ENCODE measurements at places on chromosomes 2 and 18.

DNA sequence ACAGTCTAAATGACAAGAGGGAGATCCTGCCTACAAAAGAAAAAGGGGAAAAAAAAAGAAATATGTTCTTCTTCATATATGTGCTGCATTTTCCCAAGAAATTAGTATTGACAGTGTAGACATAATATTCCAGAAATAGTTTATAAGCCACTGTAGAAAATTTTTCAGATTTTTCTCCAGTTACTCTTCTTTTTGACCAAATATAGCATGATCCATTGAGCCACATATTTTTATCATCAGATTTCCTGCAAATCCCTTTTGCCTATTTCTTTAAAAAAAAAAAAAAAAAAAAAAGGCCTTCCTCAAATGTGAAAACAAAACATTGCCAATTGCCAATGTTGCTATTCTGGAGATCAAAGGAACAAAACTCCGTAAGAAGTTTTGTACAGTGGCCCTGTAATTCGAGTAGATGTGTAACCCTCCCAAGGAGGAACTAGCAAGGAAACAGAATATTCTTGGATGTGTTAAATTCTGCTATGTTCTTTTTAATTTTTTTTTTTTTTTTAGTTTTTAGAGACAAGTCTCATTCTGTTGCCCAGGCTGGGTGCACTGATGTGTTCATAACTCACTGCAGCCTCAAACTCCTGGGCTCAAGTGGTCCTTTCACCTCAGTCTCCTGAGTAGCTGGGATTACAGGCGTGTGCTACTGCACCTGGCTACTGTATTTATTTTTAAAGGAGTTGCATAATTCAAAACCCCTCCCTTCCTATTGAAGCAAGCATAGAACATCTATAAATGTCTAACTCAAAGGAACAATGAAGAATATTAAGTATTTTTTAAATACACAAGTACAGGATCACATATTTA lies 12.5 kb upstream of the CABYR start:
- DNase-seq: no peak

- DNase-seq: no peak
Observed at GRCh38 chr2:16640001-16640700, 25.5 kb downstream of the CYRIA start.

DNA sequence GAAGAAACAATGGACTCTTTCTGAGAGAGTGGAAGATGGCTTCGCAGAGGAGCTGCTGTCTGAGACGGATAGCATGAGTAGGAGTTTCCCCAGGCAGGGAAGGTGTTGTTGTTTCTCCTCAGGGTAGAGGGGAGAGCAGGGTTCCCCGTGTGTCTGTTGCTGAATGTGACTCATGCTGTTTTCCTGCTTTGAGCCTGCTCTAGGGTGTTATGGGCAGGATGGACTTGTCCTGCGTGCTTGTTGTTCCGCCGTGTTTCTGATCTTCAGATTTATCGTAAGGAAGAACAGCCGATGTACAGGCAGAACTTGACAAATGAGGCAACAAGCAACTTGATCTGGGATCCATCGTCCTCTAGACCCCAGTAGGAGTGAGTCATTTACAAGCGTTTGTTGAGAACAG lies 19.7 kb upstream of the MYCN start:
- no peak for DNase-seq

- no peak for DNase-seq
Observed at GRCh38 chr2:32678825-32679224, 51.0 kb downstream of the TTC27 start.

- DNase-seq: no peak
Observed at GRCh38 chr18:79510731-79511241, 115.1 kb downstream of the NFATC1 start.

GRCh38 chr18:3911413-3911812 lies 461.4 kb downstream of the TGIF1 start:
- DNase-seq: no peak

GRCh38 chr18:57141208-57142129 lies 5.4 kb upstream of the BOD1L2 start:
- DNase-seq: no peak

GRCh38 chr2:173407646-173408045 lies 53.0 kb downstream of the CDCA7 start:
- DNase-seq: no peak

DNA sequence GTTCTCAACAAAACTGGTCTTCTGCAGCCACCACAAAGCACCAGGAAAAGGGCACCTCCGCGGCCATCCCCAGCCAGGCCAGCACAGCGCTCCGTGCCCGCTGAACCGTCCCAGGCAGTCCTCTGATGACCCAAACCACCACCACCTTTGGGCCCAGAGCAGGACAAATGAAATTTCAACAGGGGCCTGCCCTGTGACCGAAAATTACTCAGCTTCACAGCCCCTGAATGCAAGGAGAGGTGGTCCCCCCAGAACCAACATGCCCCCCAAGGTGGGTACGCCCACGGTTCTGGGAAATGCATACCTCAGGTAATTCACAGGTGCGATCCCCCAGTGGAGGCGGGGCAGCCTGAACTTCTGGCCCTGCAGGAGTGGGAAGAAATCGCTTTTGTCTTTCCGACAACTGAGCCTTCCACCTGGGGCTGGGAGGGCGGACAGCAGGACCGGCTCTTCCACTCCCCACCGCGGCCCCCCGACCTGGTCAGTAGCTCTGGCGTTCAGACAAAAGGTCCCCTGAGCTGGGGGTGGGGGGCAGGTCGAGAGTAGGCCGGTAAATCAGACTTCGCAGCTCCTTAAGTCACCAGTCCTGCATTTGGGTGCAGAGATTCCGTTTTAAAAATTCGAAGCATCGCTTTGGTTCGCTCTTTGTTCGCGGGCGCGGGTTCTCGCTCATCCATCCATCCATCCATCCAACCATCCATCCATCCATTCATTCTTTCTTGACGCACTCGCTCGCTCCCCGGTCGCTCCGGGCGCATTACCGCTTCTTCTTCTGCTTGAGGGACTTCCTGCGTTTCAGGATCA lies 1.4 kb downstream of the ARL4C start:
- peak; percentile 17 for DNase-seq

DNA sequence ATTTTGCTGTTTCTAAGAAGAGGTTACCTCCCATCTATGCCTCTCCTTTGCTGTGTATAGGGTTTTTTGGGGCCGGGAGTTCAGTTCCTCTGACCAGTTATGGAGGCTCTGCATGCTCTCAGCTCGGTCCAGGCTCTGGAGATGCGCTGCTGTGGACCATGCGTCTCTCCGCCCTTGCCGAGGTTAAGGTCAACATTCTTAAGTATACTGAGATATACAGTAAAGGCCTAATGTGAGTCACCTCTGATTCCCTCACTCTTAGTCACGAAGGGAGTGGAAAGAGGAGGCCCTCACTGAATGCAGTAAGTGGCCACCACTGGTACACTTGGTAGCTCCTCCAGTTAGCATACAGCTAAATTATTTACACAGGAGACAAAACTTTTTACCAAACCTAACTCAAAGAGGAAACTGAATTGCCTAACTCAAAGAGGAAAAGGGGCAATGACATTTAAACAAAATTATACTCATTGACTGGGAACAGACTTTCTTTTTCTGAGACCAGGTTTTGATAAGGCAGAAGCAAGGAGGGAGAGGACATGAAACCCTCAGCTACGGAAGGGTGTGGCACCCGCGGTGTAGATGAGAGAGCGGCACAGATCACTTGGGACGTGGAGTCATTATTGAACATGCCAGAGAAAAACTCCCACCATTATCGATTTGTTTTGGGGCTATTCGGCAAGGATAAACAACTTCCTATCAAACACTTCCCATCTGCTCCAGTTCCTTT lies 98.7 kb downstream of the COPS8 start:
- DNase-seq: no peak

GRCh38 chr2:22946553-22946952 lies 438.4 kb upstream of the KLHL29 start:
- DNase-seq: no peak

- DNase-seq: no peak
Observed at GRCh38 chr2:177207101-177207500, 5.5 kb upstream of the HNRNPA3 start.

DNA sequence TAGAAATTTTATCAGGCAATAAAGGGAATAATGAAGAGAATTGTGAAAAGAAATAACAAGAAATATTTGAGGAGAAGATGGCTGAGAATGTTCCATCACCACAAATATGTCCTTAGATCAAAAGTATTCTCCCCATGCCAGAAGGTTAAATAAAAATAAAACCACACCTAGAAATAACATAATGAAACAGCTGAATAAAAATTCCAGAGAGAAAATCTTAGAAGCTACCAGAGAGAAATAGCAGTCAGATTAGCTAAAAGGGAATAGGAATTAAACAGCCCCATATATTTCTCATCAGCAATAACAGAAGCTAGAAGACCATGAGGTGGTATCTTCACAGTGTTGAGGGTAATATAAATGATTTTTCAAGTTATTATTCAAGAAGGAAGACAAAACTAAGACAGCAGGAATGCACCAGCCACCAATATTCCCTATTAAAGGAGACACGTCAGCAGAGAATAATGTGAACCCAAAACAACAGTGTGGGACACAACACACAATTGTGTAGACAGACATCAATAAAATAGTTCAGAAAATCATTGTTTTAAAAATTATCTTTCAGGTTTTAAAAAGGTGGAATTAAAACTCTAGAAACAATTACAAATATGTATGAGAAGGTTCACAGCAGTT lies 82.0 kb upstream of the NEDD4L start:
- DNase-seq: no peak

DNA sequence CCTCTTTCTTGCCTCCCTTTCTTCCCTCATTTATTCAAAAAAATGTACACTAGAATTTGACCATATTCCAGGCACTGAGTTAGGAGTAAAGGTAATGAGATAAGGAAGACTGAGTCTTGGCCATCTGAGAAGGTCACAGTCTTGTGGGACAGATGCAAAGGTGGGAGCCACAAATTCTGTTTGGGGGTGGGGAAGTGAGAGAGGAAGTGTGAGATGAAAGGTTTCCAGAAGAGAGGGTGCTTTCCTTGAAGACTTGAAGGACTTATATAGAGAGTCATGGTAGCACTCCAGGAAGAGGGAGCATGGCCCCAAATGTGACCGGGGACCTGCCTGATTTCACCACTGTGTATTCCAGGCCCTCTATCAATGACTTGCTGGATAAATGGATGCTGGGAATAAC lies 320.6 kb downstream of the LPIN1 start:
- DNase-seq: no peak

- DNase-seq: no peak
Observed at GRCh38 chr2:238423561-238424312, 3.0 kb upstream of the ASB1 start.

- no peak for DNase-seq
Observed at GRCh38 chr2:237282568-237283128, 131.3 kb downstream of the COL6A3 start.

GRCh38 chr18:61941948-61942471 lies 49.2 kb upstream of the RNF152 start:
- DNase-seq: no peak

GRCh38 chr2:199760574-199760973 lies 90.4 kb downstream of the FTCDNL1 start:
- DNase-seq: no peak

GRCh38 chr2:120600786-120601185 lies 134.9 kb upstream of the GLI2 start:
- DNase-seq: no peak

GRCh38 chr2:144501118-144501517 lies 18.8 kb downstream of the ZEB2 start:
- no peak for DNase-seq

- no peak for DNase-seq
Observed at GRCh38 chr18:28469946-28470345, 293.0 kb upstream of the CDH2 start.

DNA sequence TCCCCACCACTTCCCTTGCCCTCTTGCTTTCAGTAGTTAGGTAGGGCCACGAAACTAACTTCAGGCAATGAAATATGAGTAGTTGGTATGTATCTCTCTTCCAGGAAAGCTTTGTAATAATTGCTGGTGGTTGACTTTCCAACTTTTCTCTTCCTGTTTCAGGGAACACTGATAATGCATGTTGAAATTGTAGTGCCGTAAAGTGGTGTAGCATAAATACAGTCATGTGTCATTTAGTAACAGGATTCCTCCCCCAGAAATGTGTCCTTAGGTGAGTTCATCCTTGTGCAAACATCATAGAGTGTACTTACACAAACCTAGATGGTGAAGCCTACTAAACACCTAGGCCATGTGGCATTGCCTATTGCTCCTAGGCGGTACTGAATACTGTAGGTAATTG lies 429.2 kb downstream of the PID1 start:
- no peak for DNase-seq

GRCh38 chr2:156164091-156164720 lies 168.3 kb downstream of the NR4A2 start:
- DNase-seq: no peak

- peak; percentile 9 for DNase-seq
Observed at GRCh38 chr2:191675807-191676721, 1.9 kb upstream of the NABP1 start.

GRCh38 chr18:51077217-51077616 lies 47.2 kb downstream of the SMAD4 start:
- DNase-seq: no peak

- no peak for DNase-seq
Observed at GRCh38 chr2:66186537-66186936, 248.4 kb upstream of the MEIS1 start.
